ENCODE measurements at places on chromosomes 12 and 14. TPM values are rescaled to one million over a fixed set of nuclear protein-coding genes. Genes with fewer than 3 reads are reported as not detected.
A peak's percentile ranks its signal among the peaks of the same experiment; 100 is the strongest.

- H3K27ac ChIP-seq, result no peak overlapping the region
- H3K36me3 ChIP-seq, result no peaks in the 10 kb centered on the region
- peaks cover 20% of the 10 kb centered on the region for H3K4me1 ChIP-seq
- H3K27me3 ChIP-seq, result no peaks in the 10 kb centered on the region
- DNase-seq, result peak; percentile 89
- H3K4me3 ChIP-seq, result no peak overlapping the region
These were observed 99.1 kb upstream of the NAP1L1 start for GRCh38 chr12:76183459-76184186.

- H3K27ac ChIP-seq, result no peak overlapping the region
- no peaks in the 10 kb centered on the region for H3K4me1 ChIP-seq
- no peaks in the 10 kb centered on the region for H3K36me3 ChIP-seq
- DNase-seq, result no peak
These were observed 77.8 kb downstream of the SLC24A4 start for GRCh38 chr14:92400579-92401444.

GRCh38 chr12:6472491-6472890, 2.0 kb upstream of the VAMP1 start:
- no peak overlapping the region for H3K27ac ChIP-seq
- H3K27me3 ChIP-seq, result no peaks in the 10 kb centered on the region
- DNase-seq, result no peak
- no peaks in the 10 kb centered on the region for H3K36me3 ChIP-seq
- H3K4me3 ChIP-seq, result no peak overlapping the region

GRCh38 chr14:96053600-96054381, 14.6 kb downstream of the C14orf132 start:
- peak overlapping the region; percentile 65 for H3K27ac ChIP-seq
- H3K27me3 ChIP-seq, result no peaks in the 10 kb centered on the region
- H3K4me1 ChIP-seq, result no peaks in the 10 kb centered on the region

Gene ADSS1
- polyA plus RNA-seq, result 16.7 TPM

Gene MYF6
- polyA plus RNA-seq, result 0.10 TPM

Gene ITGB7
- 3.5 TPM for polyA plus RNA-seq

Gene KRT81
- polyA plus RNA-seq, result not detected

Gene KLRD1
- 0.10 TPM for polyA plus RNA-seq
